ENCODE measurements at places on chromosomes 1 and 21.

DNA sequence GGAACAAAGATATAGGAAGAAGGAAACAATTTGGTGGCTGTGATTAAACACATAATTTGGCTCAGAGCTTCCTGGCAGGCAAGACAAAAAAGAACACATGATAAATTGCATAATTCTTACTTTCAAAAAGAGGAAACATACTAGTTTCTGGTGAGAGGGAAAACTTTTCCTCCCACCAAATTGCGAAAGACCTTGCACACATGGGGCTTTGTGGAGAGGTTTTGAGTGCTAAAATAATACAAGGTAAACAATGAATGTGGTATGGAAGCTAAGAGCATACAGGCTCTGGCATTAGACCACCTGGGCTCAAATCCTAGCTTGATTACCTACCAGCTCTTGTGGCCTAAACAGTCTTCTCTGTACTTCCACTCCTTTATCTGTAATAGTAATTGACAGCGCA lies 140.2 kb upstream of the HOOK1 start:
- DNase-seq: no peak

- no peak for DNase-seq
Measured at GRCh38 chr1:161678500-161678899, 15.6 kb downstream of the FCGR2B start.

GRCh38 chr1:151891512-151891911 lies 17.8 kb downstream of the THEM4 start:
- no peak for DNase-seq

DNA sequence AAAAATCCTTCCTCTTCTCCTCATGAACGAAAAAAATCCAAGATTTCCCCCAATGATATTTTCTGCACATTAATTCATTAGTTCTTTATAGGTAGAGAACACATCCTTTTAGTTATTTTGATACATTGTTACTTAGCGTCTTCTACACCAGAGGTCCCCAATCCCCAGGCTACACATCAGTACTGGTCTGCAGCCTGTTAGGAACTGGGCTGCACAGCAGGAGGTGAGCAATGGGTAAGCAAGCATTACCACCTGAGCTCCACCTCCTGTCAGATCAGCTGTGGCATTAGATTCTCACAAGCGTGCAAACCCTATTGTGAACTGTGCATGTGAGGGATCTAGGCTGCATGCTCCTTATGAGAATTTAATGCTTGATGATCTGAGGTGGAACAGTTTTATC lies 13.0 kb downstream of the EXTL2 start:
- DNase-seq: no peak

- DNase-seq: no peak
Measured at GRCh38 chr1:64234714-64235113, 31.3 kb downstream of the UBE2U start.

DNA sequence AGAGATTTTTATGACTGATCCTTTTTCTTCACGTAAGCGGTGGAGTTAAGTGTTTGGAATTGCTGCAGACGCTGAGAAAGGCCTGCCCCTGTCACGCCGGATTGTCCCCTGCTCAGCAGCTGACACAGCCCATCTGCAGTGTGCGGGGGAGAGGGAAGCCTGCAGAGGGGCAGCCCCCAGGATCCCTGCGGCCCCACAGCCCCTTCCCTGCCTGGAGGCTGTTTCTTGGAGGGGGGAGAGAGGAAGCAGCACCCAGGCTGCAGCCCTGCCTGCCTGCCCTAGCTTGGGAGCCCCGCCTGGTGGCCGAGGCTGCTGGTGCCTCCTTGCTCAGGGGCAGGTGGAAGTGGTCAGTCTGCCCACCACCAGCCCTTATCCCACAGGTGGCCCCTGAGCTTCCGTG lies 50.7 kb downstream of the PRDM16 start:
- DNase-seq: no peak

DNA sequence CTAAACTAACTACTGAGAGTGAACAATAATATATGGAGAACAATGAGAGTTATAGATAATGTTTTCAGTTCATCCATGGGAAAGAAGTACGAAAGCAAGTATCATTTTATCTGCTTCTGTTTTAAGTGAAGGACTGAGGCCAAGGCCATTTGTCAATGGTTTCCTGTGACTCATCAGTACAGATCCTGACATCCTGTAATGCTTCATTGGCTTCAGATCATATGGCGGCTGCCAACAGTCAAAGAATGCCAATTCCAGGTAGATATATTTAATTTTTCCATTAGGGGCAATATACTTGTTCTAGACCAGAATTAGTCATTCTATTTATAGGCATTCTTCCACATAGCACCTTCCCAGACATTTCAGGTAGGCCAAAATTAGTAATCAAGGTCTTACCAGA lies 97.3 kb downstream of the USH2A start:
- DNase-seq: no peak

DNA sequence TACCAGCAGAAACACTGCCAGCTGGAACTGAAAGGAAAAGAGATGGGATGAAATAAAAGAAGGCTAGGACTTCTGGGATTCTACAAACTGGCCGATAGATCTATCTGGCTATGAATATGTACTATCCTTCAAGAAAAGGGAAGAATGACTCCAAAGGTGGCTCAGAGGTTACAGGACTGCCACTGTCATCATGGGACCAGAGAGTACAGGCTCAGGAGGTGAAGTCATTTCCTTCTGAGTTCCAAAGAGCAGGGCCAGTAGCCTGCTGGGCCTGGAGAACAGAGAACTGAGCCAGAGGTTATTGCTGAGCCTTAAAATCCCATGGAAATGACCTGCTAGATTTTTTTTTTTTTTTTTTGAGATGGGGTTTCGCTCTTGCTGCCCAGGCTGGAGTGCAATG lies 27.6 kb downstream of the ZNF496 start:
- no peak for DNase-seq

GRCh38 chr1:97913506-97914139 lies 7.2 kb downstream of the DPYD start:
- no peak for DNase-seq

- DNase-seq: no peak
Measured at GRCh38 chr1:101119289-101119688, 93.7 kb upstream of the DPH5 start.

GRCh38 chr1:94716965-94717364 lies 103.2 kb upstream of the SLC44A3 start:
- no peak for DNase-seq

DNA sequence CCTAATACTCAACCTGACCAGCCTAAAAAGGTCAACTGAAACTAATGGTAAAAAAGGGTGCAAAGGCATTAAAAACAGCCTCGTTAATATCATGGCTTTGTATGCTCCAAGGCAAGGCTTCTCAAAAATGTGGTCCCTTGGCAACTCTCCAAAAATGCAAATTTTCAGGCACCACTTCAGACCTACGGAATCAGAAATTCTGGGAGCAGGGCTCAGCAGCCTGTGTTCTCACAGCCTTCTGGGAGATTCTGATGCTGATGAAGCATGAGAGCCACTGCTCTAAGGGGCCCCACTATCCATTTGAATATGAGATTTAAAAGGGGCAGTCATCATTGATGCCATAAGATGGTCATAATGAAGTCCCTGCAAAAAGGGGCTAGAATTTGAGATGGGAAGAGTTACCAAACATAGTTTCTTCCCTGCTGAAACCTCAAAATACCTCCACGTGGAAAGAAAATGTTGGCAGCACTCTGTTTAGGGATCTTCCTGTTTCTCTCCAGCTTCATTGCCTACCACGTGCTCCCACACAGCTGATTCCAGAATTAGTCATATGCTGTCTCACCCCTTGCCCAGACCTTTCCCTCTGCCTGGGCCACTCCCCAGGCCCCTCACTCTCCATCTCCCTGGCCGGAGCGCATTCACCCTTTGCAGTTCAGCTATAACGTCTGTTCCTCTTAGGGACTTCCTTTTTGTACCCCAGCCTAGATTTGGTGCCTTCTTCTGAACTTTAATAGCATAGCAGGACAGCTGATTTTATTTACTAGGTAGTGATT lies 46.7 kb downstream of the PHC2 start:
- no peak for DNase-seq

DNA sequence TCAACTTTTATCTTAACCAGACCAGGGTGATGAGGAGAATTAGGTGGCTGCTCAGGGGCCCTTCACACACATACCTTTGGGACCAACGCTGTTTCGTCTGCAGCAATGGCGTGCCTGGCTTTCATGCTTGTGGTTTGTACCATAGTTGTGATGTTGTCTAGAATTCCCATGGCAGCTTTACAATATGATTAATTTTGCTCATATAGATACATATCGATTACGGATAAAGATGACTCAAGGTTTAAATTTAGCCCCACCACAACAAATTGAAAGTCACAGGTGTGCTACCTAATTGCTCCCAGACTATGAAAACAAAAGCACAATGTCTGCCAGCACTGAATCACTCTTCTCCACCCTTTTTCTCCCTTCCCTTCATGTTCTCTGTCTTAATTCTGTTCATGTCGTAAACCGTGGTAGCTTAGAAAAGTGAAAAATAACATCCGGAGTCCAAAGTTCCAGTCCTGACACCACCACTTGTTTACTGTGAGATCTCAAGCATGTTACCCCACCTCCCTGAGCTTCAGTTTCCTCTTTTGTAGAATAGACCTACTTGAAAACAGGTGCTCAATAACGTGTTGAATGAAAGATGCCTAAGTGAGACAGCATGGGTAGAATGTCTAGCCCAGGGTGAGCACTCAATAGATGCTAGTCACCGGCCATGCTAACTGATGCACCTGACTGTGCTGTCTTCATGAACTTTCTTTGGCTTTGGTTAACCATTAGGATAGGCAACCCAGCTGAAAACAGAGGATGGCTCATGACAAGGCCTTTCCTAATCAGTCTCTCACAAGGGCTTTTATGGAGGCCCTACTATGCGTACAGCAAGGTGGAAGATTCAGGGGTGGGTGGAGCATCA lies 22.1 kb upstream of the JUN start:
- DNase-seq: no peak

DNA sequence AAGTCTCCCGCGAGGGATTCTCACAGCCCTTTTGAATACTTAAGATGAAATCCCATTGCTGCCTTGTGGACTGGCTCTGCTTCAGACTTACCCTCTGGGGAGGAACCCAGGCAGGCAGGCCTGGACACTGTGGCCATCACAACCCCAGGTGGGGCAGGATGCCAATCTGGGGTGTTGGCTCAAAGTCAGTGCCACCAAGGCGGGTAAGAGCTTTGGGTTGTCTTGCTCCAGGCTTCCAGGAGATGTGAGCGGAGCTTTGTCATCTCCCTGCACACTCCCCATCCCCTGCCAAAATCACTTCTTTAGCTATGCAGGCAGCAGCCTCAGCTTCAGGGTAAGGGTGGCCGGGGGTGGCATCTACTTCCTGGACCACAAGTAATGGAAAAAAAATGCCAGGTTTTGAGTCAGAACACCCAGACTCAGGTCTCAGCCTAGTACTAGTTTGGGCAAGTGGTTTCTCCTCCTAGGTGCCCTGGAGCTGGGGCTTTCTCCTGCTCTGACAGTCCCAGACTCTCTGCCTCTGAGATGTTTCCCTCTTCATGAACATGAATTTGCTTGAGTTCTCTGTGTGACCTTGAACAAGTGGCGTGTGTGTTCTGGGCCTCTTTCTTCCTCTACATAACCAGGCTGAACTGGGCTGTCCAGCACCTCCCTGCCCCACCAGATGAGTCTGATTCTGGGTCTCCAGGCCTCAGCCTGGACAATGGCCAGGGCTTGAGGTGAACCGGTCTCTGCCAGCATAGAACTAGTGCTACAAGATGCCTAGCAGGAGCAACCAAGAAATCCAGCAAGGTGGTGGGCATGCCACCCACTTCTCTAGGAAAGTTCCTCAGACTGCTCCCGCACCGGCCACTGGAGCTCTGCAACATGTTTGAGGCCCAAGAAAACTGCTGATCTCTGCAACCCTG lies 65.4 kb downstream of the VWA5B1 start:
- no peak for DNase-seq

- DNase-seq: no peak
Measured at GRCh38 chr1:79113836-79114235, 107.3 kb upstream of the ADGRL4 start.

DNA sequence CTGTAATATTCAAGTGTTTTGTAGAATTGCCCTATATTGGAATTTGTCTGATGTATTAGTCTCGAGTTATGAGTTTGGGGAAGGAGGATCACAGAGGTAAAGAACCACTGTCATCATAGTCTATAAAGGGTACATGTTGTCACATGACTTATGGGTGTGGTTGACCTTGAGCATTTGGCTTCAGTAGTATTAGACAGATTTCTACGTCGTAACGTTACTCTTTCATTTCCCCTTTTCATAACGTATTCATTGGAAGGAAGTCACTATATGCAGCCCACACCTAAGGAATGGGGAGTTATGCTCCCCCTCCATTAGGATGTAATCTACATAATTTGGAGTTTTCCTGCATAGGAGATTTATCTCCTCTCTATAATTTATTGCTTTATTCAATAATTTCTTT lies 110.1 kb upstream of the VAV3 start:
- DNase-seq: peak; percentile 36

DNA sequence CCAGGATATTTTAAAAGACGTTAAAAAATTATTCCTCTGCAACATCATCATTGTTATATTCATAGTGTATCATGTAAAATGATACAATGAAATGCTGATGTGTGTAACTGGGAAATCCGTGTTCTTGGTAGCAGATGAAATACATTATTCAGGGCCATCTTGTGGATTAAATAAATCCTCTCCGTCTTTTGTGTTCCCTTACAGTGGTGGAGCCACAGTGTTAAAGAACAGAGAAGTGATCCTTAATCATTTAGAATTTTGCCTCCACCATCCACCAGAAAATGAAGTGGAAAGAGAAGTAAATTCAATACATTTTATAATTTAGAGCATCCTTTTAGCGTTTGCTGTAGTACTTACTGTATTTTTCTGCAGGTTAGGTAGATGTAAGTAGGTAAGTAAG lies 1.3 kb downstream of the DYRK3 start:
- DNase-seq: no peak
